ENCODE measurements at places on chromosomes 3 and 15.

GRCh38 chr3:170809007-170809974 is 60.7 kb downstream of the RPL22L1 start:
- no peak for DNase-seq

- DNase-seq = no peak
These were observed 491.3 kb upstream of the AGTR1 start for GRCh38 chr3:148206446-148206845.

- no peak for DNase-seq
These were observed at the start of gene MYLK for GRCh38 chr3:123884203-123884831. Gene MYLK, minus strand, starts transcription at chr3:123884332. Its CDS starts 90,491 bp downstream, at chr3:123793841.

DNA sequence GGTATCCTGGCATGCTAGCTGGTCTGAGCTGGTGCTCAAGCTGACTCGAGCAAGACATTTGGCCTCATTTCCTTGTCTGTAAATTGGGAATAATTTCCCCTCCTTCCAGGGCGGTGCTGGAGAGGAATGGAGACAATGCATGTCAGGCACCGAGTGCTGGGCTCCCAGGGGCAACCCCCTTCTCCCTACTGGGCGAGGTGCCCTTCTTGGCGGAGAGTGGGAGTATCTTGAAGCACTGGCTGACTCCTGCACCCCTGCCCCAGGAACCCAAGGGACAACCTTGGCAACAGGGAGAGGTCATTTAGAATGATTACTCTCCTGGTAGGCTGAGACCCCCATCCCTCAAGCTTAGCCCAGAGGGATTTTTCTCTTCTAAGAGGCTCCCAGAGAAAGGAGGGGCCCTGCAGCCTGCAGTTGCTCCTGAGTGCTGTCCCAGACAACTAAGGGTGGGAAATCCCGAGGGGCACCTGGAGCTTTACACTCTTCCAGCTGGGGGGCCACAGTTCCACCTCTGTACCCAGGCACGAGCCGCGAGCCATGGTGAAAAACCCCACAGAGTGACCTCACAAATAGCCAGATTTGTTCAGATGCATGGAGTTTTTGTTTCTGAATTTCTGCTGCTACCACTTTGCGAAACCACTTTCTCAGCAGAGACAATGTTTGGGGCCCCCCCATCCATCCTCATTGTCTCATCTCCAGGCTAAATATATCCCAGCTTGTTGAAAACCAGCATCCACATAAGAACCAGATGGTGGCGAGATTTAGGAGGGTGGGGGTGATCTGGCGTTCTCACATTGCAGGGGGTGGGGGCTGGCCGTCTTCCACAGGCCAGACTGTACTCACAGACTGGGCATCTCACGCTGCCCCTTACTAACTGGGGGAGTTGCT is 44.8 kb downstream of the ABTB1 start:
- no peak for DNase-seq

- no peak for DNase-seq
These were observed 23.6 kb upstream of the KIF23 start for GRCh38 chr15:69390575-69390974.

DNA sequence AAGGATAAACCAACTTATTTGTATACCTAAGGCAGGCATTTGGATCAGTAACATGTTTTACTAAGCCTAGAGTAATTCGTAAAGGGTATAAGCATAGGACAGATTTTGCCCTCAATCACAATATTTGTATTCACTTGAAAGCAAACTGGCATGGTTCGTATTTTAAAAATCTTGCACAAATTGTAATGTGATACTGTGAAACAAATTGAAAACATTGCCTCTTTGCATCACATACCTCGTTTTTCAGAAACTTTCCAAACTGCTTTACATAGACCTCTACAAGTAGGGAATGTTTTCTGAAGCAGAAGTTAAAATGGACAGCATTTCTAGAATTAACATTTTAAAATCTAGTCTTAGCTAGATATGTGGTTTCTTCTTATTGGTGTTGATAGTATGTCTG is 11.6 kb downstream of the KBTBD8 start:
- DNase-seq = no peak

DNA sequence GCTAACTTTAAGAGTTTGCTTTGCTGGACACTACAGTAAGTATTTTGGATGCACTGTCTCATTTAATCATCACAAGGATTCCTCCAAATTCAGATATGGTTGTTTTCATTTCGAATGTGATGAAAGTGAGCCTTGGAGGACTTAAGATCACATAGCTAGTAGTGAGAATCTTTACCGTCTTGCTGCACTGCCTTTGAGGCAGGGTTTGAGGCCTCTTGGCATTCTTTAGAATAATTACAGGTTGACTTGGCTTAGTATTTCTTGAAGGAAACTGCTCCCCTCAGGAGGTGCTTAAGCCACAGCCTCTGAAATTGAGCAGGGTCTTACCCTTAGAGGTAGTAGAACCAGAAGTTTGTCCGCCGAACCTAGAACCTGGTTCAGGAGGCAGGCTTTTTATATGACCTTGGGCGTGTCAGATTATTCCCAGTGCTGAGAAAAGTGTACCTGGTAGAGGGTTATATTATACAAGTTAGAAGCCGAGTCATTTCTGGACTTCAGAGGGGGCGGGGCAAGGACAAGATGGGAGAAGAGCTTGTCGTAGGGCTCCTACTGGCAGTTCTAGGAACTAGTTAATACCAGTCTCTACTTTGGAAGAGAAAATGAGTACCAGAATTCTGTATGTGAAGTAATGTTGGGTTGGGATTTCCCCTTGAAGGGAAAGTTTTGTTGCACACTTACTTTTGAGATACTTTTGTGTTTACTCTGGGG is 1.1 kb downstream of the TFG start:
- peak; percentile 32 for DNase-seq

GRCh38 chr3:5729852-5730251 is 542.3 kb downstream of the EDEM1 start:
- DNase-seq = no peak

GRCh38 chr3:168459226-168459784 is 363.6 kb upstream of the GOLIM4 start:
- no peak for DNase-seq
